ENCODE measurements at places on chromosomes 5 and 9.

DNA sequence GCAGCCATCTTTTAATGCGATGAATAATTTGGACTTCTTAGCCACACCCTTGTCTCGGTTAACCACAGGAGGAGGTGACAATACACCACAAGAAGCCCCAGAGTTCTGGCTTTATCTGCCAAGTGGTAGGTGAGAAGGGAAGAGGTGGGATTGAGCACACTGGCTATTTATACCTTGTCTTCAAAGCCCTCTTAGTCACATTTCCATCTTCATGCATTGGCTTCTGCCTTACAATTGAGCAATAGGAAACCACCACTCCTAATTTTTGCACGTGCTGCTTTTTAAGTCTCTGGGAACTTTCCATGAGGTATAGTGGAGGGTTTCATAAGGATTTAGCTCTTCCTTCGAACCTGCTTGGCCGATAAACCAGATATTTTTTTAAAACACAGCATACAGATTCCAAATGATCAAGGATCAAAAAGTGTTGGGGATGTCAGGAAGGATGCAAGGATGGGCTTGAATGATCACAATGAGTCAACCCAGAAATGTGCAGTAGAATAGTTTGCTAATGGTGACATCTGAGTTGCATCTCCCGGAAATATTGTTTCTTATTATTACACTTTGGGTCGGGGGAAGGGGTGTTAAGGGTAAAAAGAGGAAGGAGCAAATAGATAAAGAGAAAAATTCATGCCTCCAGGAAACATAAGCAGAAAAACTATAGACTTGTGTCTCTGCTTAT, 25.5 kb downstream of the PLAC8L1 start:
- DNase-seq = peak; percentile 9

- no peak for DNase-seq
These were observed 92.3 kb downstream of the RPS23 start for GRCh38 chr5:82185851-82186250.

GRCh38 chr5:40071870-40072269, 607.8 kb upstream of the PTGER4 start:
- DNase-seq = peak; percentile 6

- DNase-seq = no peak
These were observed 47.8 kb upstream of the IL17B start for GRCh38 chr5:149426931-149427330.

DNA sequence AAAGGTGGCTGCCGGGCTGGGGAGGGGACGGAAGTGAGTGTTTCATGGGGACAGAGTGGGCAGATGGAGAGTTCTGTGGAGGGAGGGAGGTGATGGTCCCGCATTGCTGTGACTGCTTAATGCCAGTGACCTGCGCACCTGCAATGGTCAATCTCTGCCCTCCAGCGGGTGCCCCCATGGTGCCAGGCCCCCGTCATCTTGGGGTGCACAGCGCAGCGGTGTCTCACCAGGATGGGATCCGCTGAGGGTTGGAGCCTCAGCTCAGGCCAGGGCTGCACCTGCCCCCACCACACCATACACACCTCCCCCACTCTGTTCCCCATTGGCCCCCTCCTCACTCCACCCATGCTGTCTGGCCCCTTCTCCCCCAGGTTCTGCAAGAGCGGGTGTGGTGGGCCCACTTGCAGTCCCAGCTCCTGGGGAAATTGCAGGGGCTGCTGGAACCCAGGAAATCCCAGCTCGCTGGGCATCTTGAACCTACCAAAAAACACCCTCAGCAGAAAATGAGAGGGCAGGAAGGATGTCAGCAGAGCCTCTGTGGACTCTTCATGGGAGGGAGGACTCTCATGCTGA, 12.1 kb upstream of the CAMSAP1 start:
- DNase-seq = no peak

- no peak for DNase-seq
These were observed 692.3 kb downstream of the PTPRD start for GRCh38 chr9:9920425-9921060.

DNA sequence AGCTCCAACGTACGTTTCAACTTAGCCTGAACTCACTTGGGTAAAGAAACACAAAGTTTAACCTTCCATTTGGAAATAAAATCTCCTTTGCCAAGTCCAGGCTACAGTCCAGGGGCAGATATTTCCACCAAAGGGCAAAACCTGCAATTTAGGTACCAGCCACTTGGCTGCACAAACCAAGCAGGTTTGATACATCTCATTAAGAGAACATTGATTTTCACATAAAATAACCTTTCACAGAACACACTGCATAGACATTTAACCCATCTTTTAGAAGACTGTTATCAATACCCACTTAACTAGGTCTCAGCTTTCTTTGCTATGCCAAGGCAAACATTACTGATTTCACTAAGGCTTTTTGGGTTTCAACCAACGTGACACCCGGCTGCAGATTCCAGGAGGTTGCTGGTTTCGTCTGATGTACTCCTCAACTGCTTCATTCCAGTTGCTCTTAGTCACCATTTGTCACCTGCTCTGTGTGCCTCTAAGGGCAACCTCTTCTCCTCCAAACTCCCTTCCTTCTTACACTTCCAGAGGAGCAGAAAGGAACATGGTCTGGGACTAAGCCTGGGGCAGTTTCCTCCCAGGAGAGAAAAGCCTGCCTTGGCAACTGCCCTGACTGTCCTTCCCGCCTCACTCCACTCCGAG, 67.1 kb downstream of the EPB41L4B start:
- no peak for DNase-seq

DNA sequence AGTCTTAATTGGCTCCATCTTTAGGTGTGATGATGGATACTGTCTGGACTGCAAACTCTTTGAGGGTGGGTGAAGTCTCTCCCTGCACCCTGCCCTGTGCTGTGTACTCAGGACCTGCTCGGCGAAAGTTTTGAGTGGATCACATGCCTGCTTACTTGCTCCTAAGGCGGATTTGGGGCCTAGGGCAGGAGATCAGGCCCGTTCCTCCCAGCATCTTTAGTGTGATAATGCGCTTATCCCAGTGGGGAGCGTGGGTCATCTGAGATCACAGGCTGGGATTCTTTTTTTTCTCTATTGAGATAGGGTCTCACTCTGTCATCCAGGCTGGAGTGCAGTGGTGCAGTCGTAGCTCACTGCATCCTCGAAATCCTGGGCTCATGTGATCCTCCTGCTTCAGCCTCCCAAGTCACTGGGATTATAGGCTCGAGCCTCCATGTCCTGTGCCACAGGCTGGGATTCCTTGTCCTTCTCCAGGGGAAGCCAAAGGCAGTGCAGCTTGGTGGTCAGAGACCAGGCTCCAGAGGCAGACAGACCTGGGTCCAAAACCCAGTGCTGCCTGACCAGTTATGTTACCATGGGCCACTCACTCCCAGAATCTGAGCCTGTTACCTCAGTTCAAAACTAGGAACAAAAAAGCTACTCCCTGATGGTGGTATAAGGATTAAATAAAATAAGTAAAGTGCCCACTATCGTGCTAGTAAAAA, 59.7 kb downstream of the ZNF618 start:
- DNase-seq = no peak

DNA sequence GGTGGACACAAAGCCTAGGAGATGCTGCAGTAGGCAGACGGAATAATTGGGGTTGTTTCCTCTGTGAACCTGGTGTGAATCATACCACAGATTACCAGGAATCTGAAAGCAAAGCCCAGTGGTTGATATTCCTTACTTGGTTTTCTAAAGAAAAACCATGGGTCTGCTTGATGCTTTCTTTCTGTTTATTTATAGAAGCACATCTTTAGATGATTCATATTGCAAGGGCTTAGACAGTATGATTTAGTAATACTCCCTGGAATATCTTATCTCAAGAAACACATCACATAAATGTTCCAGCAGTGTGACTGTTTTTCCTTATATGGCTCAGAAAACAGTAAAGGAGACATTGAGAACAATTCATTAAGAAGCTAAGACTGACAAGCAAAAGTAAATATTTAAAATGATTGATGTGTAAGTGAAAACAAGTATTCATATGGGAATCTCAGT, 623.3 kb downstream of the RAB3C start:
- DNase-seq = peak; percentile 71

GRCh38 chr9:69250681-69251080, 74.3 kb upstream of the ENTREP1 start:
- no peak for DNase-seq

DNA sequence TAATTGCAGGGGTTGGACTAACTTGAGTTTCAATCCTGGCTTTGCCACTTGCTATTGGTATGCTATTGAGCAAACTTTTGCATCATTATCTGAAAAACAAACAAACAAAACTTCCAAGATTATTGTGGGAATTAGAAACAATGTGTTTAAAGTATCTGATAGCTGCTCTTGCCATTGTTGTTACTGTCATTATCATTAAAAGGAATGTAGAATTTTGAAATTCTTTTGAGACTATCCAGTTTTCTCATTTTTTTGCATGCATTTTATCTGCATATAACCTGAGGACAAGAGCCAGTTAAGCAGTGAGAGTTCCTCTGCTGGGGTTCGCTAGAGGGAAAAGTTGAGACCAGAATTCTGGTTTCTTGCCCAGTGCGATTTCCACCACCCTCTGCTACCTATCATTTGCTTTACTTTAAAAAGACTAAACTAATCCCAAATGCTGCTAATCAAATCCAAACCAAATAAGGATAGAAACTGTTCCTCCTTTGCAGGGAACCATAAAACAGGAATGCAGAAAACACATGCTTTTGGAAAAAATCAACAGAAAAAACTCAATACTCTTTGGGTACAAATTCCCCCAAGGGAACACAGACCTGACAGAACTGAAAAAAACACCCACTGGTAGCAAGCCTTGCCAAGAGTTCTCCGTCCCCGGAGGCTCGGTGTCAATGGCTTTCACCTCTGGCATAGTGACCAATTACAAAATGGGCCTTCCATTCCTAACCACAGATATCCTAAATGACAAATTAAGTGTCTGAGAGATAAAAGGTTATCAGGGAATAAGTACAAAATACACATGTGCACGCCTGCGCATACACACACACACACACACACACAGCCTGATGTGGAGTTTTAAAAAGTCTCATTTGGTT, 373.7 kb downstream of the ARL15 start:
- no peak for DNase-seq

DNA sequence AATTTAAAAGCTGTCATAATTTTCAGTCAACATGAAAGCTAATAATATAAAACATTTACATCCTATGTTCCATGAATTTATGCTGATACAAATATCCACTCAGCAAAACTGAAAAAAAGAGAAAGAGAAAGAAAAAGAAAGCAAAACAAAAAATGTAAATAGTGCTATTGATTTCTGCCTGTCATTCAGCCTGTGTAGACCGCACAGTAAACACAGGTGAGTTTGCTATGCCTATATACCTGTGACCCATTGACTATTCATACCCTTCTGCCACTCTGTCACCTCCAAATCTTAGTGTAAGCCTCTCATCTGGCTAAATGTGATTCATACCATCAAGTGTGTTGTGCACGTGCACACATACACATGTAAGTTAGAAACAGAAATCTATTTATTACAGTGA, 359.0 kb upstream of the RORB start:
- no peak for DNase-seq

GRCh38 chr9:91783411-91783810, 166.6 kb downstream of the ROR2 start:
- no peak for DNase-seq

GRCh38 chr5:104594850-104595249, 1032.3 kb upstream of the NUDT12 start:
- no peak for DNase-seq

GRCh38 chr5:96967400-96967799, 31.5 kb downstream of the LNPEP start:
- DNase-seq = no peak

- DNase-seq = no peak
These were observed 88.3 kb upstream of the MPDZ start for GRCh38 chr9:13367784-13368183.

GRCh38 chr9:121813519-121814210, 162.2 kb downstream of the DAB2IP start:
- no peak for DNase-seq

GRCh38 chr9:761176-761792, 80.2 kb upstream of the DMRT1 start:
- DNase-seq = no peak

GRCh38 chr5:168724227-168724626, 145.1 kb upstream of the PANK3 start:
- no peak for DNase-seq

- DNase-seq = no peak
These were observed 398.6 kb downstream of the PSAT1 start for GRCh38 chr9:78695519-78695918.

GRCh38 chr9:98563212-98563907, 145.4 kb downstream of the GABBR2 start:
- no peak for DNase-seq

GRCh38 chr5:134468921-134469400, 56.5 kb upstream of the JADE2 start:
- no peak for DNase-seq

DNA sequence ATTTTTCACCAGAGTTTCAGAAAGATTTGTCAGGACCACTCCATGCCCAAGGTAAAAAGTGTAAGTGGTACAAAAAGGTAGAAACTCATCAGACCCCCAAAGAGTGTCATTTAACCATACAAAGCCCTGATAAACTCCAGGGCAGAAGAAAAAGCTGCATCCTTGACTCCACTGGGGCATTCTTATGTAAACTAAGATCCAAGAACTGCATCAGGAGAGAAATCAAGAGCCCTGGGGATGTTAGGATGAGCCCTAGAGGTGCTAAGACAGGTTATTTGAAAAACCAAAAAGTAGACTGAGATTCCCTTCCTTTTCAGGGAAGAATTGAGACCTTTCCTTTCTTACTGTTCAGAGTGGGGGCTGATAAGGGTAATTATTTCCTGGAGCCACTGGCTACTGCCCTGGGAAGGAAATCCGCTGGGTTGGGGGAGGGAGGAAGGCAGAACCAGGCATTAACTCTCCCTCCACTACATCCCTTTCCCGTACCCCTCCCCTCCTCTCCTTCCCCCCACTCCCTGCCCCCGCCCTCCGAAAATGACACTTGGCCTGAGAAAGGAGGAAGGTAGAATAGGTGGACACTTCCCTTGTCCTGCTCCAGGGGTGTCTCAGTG, 54.7 kb downstream of the FXN start:
- no peak for DNase-seq

Measured in fibroblast of skin of left biceps (primary cell).